Foreskin melanocyte (primary cell): ENCODE measurements at places on chromosomes 2 and 18.

- DNase-seq = no peak
These were observed 130.9 kb downstream of the EXOC6B start for GRCh38 chr2:72694715-72695496.

DNA sequence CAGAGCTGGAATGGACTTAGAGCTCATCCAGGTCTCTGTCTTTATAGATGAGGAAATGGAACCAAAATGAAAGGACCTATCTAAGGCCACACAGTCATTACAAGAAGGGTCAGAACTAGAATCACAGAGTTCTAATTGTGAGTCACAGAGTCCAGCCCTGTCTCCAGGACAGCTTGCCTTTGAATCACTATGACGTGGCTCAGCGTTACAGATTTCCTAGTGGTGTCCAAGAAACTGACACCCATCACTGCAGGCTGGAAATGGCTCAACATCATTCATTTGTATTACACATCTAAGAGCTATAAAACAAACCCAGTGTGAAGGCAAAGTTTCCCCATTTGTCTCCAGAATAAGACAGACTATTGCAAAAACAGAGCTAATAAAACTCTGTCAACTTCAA, 164.3 kb upstream of the SIX2 start:
- no peak for DNase-seq

DNA sequence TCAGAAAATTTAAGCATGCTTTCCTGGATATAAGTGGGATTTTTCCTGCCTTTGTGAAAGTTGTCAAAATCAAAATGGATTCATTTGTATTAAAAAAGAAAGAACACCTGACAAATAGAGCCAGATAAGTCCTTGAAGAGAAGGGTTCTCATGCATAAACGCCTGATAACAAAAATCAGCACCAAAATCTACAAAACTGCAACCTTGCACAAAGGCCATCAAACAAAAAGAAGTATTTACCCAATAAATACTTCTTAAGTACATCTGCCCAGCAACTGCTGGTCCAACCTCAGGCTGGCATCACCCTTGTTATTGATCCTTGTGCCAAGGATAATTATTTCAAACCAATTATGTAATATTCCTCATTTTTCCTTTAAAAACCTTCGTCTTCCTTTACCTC, 315.9 kb downstream of the GPD2 start:
- no peak for DNase-seq

DNA sequence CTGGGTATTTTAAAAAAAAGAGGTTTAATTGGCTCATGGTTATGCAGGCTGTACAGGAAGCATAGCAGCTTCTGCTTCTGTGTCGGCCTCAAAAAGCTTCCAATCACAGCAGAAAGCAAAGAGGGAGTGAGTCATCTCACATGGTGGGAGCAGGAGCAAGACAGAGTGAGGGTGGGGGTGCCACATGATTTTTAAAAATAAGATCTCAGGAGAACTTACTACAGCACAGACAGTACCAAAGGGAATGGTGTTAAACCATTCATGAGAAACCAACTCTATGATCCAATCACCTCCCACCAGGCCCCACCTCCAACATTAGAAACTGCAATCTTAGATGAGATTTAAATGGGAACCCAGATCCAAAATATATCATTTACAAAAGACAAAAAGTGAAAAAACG, 14.6 kb downstream of the ZNF519 start:
- no peak for DNase-seq

DNA sequence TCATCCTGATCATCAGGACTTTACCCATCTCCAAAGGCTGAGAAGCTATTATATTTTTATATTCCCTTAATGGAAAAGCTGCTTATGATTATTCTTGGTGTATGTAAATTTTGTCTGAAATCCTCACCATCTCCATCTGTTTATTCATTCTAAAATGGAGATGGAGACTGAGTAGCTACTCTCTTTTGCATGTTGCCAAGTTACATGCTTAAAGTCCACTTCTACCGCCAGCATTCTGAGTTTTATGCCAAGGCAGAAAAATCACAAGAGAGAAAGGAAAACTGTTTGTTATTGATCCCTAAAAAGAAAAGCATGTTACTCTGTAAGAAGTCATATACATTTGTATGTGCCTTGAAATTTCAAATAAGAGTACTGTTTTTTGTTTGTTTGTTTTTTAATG, 94.4 kb upstream of the NOSTRIN start:
- DNase-seq = no peak

DNA sequence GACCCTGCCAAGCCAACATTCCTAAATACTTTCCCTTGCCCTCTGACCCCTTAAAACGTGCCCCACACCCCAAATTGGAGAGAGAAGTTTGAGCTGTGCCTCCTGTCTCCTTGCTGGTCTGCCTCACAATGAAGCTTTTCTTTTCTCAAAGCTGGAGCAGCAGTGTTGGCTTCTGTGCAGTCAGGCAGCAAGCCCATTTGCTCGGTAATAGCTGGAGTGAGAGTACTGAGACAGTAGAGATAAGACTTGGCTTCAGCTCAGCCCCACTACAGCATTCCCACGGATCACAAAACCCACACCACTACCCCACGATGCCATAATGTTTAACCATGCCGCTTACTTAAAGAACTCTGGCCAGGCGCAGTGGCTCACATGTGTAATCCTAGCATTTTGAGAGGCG, 73.0 kb downstream of the NCAPH start:
- peak; percentile 71 for DNase-seq

DNA sequence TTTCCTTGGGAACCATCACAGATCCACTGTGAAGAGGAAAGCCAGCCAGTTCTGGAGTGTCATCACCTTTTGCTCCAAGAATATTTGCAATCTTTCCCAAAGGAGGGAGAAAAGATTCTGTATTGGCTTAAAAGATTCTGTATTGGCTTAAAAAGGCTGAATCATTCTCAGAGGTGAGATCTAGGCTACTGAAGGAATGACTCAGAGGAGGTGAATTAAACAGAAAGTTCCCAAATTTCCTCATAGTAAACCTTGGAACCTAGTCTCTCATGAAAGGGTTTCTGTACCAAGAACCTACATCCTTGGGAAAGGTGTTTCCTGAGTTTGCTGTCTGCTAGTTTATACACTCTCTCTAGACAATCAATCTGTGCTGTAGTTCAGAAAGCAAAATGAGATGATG, 34.1 kb upstream of the GRB14 start:
- no peak for DNase-seq

DNA sequence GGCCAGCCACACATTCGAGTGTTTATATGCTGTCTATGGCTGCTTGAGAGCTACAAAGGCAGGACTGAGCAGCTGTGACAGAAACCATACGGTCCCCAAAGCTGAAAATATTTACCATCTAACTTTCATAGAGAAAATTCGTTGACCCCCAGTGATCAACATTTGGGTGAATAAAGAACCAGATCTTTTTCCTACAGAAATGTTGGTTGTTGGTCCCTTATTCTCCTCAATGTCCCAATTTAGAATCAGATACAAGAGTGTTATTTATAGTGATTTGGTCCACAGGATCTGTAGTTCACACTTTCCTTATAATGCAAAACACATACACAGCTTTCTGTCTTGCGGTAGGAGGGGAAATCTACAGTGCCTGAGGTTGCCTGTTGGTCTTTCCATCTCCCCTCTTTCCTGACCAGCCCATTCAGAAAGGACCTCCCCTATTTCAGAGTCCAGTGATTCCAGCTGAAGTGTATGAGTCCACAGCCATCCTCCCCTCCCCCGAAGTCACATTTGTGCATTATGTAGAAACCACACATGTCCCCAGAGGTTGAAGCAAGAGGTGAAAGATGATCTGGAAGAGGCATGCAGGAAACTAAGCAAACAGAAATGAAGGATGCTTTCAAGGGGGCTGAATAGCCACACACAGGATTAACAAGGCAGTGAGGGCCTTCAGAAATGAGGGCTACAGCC, 61.9 kb downstream of the SPRED2 start:
- DNase-seq = no peak

GRCh38 chr2:69453475-69454129, 16.4 kb upstream of the NFU1 start:
- DNase-seq = no peak

DNA sequence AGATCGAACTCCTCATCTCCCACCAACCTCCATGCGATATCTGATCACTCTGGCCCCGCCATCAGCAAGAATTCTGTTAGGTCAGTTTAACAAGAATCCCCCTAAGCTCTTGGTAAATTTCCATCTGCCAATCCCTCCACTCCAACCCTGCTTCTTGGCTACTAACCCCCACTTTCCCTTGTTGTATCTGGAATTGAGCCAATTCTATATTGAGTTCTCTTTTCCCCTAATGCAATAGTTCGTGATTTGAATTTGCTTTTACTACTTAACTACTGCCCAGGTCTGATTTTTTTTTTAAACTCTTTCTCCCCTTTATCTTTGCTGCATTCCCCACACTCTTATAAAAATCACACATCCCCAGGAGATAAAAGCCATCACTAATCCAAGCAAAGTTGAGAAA, 159.3 kb upstream of the STK17B start:
- DNase-seq = no peak

DNA sequence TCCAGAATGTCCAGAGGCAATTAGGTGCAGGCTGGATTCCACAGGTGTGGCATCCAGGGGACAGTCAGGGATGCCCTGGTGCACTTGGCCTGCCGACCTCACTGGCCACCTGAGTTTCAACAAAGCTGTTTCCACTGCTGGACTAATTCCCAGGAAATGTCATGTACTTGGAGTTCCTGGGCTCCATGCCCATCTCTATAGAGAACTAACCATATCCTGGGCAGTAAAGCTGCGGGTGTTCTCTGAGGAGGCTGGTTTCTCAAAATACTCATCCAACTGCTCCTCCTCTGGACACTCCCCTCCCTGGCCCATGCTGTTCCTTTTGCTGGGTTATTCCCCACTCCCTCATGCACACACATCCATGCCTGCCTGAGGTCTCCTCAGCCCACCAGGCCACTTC, 161.9 kb upstream of the SKOR2 start:
- DNase-seq = no peak

DNA sequence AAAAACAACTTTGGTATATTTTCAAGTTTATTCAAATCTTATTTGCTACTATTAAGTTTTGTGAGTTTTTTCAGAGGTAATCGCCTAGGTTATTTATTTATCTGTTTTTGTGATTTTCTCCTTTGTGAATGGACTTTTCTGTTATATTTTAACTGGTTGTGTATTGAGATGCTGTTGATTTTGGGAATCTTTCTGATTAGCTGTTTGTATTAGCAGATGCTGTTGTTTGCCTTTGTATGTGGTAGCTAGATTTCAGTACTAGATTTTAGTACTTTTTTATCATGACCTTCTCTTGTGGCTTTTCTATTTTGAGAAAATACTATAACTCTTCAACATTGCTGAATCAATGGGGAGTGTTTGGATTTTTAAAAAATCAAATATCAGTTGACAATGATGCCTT, 42.4 kb downstream of the TSHZ1 start:
- DNase-seq = no peak

- DNase-seq = peak; percentile 36
These were observed 945.0 kb upstream of the CRIM1 start for GRCh38 chr2:35410431-35411061.

GRCh38 chr2:99656994-99657393, 167.2 kb upstream of the REV1 start:
- no peak for DNase-seq

DNA sequence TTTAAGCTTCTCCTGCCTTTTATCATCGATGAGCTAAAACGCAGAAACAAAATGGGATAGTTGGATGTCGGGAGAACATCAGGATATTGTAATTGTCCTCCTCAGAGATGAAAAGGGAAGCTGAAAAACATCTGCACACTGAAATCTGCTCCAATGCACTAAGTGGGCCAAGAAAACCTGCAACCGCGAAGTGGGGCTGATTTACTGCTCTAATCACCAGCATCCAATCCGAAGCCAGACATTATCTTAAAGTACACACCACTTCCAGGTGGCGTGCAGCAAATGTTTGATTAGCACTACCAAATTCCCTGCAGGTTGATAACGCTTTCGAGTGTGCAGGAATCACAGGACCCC, 230.3 kb upstream of the SLC14A2 start:
- no peak for DNase-seq

DNA sequence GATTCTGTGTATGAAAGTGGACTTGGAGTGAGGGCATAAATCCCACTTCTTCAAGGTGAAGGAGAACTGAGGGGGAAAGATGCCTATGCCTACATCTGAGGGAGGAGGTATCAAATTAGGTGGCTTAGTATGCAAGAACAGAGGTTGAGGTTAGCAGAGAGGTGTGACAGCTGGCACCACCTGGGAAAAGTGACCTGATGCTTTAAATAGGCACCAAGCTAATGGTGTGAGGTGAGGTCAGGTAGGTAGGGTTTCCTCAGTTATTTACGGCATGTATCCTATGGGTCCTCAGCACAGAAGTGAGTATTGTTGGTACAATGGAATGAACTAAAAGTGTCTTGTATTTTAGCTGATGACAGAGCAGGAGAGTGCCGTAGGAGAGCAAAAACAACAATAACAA, 367.1 kb downstream of the CLIP4 start:
- no peak for DNase-seq

DNA sequence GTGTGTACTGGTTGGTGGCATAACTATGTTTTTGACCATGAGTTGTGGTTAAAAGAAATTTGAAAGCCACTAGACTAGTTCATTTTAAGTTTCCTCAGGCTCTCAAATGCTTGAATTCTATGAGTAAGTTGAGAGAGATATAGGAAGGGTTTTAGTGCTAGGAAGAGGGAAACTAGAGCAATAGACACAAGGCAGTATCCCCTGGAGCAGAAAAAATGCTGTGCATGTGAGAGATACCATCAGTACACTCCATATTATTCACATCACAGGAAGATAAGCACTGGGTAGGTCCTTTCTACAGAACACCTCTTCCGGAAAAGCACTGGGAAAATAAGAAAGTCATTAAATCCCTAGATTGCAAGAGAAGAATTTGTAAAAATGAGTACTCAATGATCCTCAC, 19.3 kb upstream of the DSG3 start:
- no peak for DNase-seq

- peak; percentile 92 for DNase-seq
These were observed 13.8 kb downstream of the GYPC start for GRCh38 chr2:126669772-126670171.

DNA sequence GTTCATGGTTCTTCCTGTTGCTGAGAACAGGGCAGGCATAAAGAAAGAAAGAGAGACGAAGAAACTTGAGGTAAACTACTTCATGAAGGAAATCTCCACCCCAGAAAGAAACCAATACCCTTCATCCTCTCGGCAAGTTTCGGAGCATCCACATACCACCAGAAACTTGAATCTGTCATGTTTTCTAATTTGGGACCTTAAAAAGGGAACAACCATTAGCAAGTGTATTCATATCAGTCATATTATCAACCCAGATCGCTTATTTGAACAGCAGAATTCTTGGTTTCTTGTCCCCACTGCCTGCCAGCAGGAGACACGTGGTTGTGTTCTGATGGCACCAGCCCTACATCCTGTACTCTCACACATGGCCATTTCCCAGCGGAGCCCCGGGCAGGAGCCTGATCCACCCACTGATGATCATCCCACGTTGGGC, 53.2 kb upstream of the FZD7 start:
- no peak for DNase-seq

DNA sequence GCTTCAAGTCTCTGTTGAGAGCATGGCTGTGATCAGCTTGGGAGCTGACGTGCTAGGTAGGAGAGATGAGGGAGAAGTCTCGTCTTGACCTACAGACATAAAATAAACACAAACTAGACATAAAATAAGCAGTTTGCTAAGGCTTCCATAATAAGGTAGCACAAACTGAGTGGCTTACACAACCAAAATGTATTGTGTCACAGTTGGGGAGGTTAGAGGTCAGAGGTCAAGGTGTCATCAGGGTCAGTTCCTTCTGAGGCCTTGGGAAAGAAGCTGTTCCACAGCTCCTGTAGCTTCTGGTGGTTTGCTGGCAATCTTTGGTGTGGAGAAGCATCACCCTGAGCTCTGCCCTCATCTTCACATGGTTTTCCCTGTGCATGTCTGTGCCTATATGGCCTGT, 20.2 kb downstream of the DAW1 start:
- DNase-seq = no peak

GRCh38 chr2:161045726-161046125, 114.5 kb upstream of the TANK start:
- DNase-seq = no peak
